ENCODE measurements at places on chromosomes 12 and 14. TPM values are rescaled to one million over a fixed set of nuclear protein-coding genes. Genes with fewer than 3 reads are reported as not detected.
A peak's percentile ranks its signal among the peaks of the same experiment; 100 is the strongest.

- H3K27ac ChIP-seq: no peak overlapping the region
- H3K36me3 ChIP-seq: no peaks in the 10 kb centered on the region
- H3K27me3 ChIP-seq: no peaks in the 10 kb centered on the region
- no peak overlapping the region for H3K4me3 ChIP-seq
- no peak for DNase-seq
Measured at GRCh38 chr12:5403411-5403810, 28.5 kb upstream of the NTF3 start.

GRCh38 chr12:89475203-89475990 is 49.2 kb downstream of the GALNT4 start:
- H3K4me3 ChIP-seq: no peak overlapping the region
- no peak for DNase-seq
- no peaks in the 10 kb centered on the region for H3K4me1 ChIP-seq
- no peaks in the 10 kb centered on the region for H3K27me3 ChIP-seq
- no peaks in the 10 kb centered on the region for H3K36me3 ChIP-seq

- H3K4me1 ChIP-seq: no peaks in the 10 kb centered on the region
- peak within 1 kb of the TSS; percentile 22 for H3K27ac ChIP-seq
- no peaks in the 10 kb centered on the region for H3K27me3 ChIP-seq
- peak; percentile 79 for DNase-seq
- no peaks in the 10 kb centered on the region for H3K36me3 ChIP-seq
- peak within 1 kb of the TSS; percentile 63 for H3K4me3 ChIP-seq
Measured at GRCh38 chr14:67411820-67412421, at the start of gene PLEK2. PLEK2 (minus strand) TSS chr14:67412165; CDS start chr14:67412059, 106 bp downstream.

DNA sequence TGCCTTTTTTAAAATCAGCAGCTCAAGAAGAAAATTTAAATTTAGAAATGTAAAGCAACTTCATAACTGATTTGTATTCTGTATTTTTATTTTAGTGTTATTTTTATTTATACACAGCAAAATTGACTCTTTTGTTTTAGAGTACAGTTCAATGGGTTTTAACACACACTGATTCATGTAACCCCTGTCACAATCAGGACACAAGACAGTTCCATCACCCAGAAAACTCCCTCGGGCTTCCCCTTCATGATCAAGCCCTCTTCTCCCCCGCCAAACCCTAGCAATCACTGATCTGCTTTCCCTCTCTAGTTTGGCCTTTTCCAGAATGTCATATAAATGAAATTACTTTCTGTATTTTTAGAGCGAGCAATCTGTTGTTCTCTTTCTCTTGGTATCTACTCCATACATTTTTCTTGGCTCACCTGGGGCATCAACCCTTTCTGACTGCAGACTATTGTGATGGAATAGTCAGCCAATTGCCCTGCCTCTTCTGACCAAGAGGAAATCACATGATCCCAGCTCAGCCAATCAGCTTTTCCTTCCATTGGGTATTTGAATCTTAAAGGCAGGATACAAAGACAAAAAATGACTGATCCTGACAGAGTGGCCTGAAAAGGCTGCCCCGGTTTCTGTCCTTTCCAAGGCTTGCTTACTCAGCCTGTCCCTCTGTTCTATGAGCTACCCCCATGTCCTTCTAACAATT is 5.3 kb downstream of the SLC5A8 start:
- H3K27ac ChIP-seq: no peak overlapping the region
- DNase-seq: no peak
- no peaks in the 10 kb centered on the region for H3K4me1 ChIP-seq
- H3K27me3 ChIP-seq: no peaks in the 10 kb centered on the region

Gene RNASE12
- total RNA-seq: not detected

Gene APOF
- total RNA-seq: not detected

Gene GARIN6
- total RNA-seq: not detected

Gene KIF26A
- total RNA-seq: 10.9 TPM

Gene RPL41
- total RNA-seq: 2,275 TPM

Gene PPP1R36
- total RNA-seq: 4.5 TPM

Gene HHIPL1
- 1.2 TPM for total RNA-seq
